Right ventricle myocardium inferior (tissue), 1 donor: ENCODE measurements at places on chromosomes 5 and 9.
A peak's percentile ranks its signal among the peaks of the same experiment; 100 is the strongest.

DNA sequence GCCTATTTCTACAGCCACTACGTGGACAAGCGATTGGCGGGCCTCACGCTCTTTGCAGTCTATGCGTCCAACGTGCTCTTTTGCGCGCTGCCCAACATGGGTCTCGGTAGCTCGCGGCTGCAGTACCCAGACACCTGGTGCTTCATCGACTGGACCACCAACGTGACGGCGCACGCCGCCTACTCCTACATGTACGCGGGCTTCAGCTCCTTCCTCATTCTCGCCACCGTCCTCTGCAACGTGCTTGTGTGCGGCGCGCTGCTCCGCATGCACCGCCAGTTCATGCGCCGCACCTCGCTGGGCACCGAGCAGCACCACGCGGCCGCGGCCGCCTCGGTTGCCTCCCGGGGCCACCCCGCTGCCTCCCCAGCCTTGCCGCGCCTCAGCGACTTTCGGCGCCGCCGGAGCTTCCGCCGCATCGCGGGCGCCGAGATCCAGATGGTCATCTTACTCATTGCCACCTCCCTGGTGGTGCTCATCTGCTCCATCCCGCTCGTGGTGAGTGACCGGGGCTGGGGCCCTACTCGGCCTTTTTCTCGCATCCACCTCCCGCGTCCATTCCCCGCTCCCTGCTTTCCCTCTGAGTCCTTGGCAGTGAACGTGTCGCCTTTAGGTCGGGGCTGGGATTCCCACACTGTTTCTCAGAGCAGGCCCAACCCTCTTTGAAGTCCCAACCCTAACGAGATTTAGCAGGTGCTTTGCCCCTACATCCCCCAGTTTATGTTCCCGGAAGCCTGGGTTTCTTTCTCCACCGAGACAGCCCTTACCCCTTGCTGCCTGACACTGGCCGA lies 1.8 kb downstream of the PTGER4 start:
- DNase-seq, result peak; percentile 85

DNA sequence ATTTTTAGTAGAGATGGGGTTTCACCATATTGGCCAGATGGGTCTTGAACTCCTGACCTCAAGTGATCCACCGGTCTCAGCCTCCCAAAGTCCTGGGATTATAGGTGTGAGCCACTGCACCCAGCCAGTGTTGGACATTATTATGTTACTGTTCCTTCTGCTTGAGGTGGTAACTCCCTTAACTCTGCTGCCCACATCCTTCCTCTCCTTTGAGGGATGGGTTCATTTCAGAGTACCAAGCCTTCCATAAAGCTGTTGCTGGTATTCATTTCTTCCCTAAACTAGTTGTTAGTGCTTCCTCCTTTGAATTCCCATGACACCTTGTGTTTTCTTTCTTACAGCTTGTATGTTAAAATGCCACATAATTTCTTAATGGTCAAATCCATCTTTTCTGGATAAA lies 54.0 kb downstream of the CTNNA1 start:
- DNase-seq, result no peak

- DNase-seq, result no peak
Measured at GRCh38 chr5:170524576-170524975, 20.8 kb downstream of the KCNIP1 start.

GRCh38 chr9:33737811-33738606 lies 57.4 kb upstream of the PRSS3 start:
- DNase-seq, result no peak

DNA sequence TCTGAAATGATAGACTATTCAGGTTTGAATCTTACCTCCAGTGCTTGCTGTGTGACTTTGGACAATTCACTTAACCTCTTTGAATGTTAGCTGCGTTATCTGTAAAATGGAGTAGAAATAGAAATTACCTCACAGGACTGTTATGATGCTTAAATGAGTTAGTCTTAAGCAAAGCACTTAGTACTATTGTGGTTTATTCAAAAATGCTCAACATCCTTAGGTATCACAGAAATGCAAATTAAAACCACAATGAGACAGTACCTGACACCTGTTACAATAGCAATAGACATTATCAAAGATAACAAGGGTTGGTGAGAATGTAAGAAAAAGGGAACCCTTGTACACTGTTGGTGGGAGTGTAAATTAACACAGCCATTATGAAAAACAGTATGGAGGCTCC lies 77.6 kb upstream of the FREM1 start:
- no peak for DNase-seq
